ENCODE measurements at places on chromosomes 5 and 9. TPM values are rescaled to one million over a fixed set of nuclear protein-coding genes. Genes with fewer than 3 reads are reported as not detected.

DNA sequence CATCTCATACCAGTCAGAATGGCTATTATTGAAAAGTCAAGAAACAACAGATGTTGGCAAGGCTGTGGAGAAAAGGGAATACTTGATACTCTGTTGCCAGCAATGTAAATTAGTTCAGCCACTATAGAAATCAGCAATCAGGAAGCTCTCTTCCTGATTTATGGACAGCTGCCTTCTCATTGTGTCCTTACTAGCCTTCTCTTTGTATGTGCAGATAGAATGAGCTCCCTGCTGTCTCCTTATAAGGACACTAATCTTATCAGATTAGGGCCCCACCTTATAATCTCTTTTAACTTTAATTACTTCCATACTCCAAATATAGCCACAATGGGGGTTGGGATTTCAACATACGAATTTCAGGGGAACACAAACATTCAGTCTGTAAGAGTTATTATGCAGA is 38.0 kb downstream of the KCNV2 start:
- DNase-seq, result no peak

- no peak for DNase-seq
Measured at GRCh38 chr5:178478370-178478769, 111.8 kb downstream of the COL23A1 start.

Gene WHRN
- total RNA-seq, result 6.1 TPM

DNA sequence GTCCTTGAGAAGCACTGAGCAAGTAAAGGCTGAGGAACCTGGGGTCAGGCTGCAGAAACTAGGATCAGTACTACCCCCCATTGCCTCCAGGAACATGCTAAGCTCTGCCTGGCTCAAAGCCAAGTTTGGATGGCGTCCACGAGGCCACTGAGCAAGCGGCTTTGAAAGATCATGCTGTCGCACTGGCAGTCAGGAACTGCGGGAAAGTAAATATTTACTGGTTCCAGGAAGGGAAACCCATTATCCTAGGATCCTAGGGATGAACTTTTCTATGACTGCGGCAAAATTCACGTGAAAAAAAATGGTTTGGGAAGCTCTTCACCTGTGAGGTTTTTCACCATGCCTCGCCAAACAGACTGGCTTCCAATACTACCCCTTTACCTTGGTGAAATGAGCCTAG is 75.3 kb upstream of the PJA2 start:
- DNase-seq, result peak; percentile 77

- no peak for DNase-seq
Measured at GRCh38 chr5:149959406-149960236, 937 bp upstream of the SLC26A2 start.

Measured in left colon (tissue), 2 donors.